NT2/D1 (cell line): ENCODE measurements at places on chromosomes 1 and 21.

GRCh38 chr1:23793018-23793781, 2.3 kb downstream of the LYPLA2 start:
- no peak for DNase-seq

DNA sequence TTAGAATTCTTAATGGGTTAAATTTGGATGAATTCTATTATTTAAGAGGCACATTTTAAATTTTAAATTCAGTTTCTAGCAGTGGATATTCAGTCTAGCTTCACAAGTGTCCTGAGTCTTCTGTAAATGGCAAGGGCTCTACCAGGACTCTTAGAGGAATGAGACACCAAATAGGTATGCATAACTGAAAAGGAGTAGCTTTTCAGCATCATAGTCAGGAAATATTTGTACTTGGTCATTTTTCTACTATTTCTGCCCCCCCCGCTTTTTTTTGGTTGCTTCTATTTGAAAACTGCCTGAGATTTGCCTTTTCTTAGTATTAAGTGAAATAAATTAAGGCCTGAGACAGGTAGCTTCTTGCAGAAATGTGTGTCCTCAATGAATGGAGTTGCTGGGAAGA, 80.2 kb downstream of the MAST2 start:
- DNase-seq, result no peak

GRCh38 chr1:186089940-186090339, 285.1 kb downstream of the TPR start:
- no peak for DNase-seq

DNA sequence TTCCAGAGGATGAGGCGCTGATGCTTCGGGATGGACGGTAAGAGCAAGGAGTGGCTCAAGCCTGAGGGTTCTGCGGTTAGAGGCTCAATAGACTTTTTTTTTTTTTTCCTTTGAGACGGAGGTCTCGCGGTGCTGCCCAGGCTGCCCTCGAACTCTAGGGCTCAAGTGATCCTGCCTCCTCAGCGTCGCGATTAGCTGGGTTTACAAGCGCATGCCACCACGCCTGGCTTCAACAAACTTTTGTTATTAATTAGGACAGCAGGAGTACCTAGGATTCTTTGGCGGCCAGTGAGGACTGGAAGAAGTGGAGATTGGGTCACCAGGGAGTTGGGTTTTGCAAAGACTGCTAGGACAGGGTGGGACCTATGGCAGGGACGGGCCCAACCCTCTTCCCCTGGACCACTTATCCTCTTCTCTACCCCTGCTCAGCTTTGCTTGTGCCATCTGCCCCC, 587 bp downstream of the SCNM1 start:
- DNase-seq, result no peak

DNA sequence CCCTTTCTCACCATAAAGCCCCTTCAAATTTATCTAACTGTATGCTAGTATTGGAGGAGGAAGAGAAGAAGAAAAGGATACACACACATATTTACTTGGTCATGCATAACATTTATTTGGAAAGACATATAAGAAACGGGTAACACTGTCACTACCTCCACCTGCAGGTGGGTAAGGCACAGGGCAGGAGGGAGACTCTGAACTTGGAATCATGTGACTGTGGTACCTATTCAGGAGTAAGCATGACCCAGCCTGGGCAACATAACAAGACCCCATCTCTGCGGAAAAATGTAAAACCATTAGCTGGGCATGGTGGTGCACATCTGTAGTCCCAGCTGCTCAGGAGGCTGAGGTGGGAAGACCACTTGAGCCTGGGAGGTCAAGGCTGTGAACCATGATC, 1.4 kb upstream of the PADI6 start:
- DNase-seq, result no peak

GRCh38 chr1:158124034-158124433, 56.7 kb upstream of the CD1D start:
- DNase-seq, result no peak

GRCh38 chr1:113676524-113676923, 82.8 kb downstream of the PHTF1 start:
- DNase-seq, result no peak

DNA sequence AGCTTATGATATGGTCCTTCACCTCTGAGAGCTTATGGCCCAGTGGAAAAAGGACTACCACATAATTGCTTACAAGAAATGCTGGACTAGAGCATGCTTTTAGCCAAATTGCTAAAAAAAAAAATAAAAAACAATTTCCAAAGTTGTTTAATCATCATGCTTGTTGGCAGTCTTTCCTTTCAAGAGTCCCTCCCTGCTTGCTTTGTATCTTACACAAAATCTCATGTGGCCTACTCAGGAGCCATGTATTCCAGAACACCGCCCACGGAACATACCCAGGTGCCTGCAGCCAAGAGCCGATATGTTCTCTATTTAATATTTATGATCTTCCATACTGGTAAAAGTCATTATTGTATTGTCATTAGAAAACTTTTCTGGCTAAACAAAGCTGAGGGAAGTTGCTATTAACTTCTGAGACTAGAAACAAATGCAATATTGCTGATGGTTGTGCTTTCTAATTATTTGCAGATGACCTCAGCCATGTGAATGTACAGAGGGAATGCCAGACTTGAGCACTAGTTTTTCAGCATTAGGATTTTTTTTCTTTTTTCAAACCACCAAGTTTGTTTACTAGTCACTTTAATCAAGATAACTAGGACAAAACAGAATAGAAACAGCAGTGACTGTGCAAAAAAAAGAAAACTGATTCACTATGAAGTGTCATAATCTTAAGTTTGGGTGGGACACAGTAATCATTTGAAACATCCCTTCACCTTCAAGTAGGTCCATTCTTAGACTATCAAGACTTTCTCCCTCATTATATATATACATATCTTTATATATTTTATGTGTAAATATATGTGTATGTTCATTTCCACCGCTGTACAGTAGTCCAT, 129.3 kb upstream of the GORAB start:
- DNase-seq, result no peak
